CD14-positive monocyte (primary cell): ENCODE measurements at places on chromosomes 5 and 9.

- DNase-seq = no peak
Observed at GRCh38 chr5:109775130-109775529, 85.4 kb downstream of the MAN2A1 start.

- DNase-seq = no peak
Observed at GRCh38 chr9:93893899-93894690, 61.1 kb downstream of the BARX1 start.

- DNase-seq = no peak
Observed at GRCh38 chr9:14027116-14027800, 286.7 kb downstream of the NFIB start.

DNA sequence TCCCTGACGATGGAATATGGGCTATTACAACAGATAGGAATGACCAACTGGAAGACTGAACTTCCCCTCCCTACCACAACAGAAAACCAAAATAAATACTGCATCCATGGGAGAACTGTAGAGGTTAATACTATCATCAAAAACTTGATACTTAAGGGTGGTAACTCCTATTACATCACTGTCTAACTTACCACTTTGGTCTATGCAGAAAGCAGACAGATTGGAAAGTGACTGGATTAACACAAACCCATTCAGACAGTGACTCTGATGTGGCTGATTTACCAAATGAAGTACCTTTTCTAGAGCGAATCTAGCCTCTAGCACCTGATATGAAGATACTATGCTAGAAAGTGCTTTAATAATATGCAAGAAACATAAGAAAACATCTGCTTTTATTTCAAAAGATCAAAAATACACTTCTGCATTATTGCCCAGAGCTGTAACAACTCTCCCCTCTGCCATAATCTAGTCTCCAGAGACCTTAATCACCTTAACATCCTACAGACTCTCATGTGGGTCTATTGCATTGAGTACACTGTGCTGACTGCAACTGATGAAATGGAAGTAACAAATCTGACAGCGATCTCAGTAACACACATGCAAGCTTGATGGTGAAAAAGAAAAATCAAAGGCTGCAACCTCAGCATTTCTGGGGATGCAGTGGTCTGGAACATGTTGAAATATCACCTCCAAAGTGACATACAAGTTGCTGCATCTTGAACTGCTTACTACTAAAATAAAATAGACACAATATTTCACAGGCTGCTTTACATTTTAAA is 62.7 kb downstream of the EPB41L4A start:
- no peak for DNase-seq

DNA sequence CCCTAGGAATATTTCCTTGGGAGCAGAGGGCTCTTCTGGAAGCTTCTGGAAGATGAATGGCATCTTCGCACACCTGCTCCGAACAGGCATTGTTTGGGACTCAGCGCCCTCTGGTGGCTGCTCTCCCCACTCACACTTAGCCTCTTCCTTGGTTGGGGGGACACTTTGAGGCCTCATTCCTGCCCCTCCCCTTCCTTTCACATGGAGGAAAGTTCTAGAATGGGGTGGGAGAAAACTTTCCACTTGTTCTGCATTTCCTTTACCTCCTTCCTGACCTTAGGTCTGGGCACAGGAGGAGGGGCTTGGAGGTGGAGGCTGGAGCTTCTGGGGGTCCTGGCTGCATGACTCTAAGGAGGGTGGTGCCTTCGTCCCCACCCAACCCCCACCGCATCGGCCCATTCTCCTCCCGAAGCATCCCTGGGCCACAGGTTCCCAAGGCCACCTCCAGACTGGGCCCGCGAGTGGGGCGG is 19.3 kb upstream of the SMIM32 start:
- peak; percentile 18 for DNase-seq

- DNase-seq = no peak
Observed at GRCh38 chr5:82489683-82490082, 211.5 kb upstream of the RPS23 start.

DNA sequence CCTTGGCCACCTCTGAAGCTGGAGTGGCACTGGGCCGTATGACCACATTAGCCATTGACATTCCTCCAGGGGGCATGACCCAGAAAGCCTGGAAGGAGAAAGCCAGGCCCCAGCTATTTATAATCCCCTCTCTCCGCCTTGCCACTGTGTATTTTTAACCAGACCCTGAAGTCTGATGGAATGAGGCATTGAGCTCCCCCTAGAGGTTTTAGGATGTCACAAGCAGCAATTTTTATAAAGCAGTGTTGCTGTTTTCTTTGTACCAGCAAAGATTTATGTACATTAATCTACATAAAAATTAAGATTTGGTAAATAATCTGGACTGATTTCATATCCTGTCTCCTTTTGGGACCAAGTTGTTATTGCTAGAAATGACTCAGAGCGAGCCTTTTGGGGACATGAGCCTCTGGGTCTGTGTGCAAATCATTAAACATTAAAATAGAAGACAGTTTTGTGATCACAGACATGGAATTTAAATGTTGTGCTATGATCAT is 127.1 kb downstream of the TRIO start:
- DNase-seq = peak; percentile 25

GRCh38 chr9:134186471-134187109 is 22.2 kb upstream of the RNU6ATAC start:
- no peak for DNase-seq

- no peak for DNase-seq
Observed at GRCh38 chr5:180791611-180792213, 10.9 kb downstream of the MGAT1 start.

DNA sequence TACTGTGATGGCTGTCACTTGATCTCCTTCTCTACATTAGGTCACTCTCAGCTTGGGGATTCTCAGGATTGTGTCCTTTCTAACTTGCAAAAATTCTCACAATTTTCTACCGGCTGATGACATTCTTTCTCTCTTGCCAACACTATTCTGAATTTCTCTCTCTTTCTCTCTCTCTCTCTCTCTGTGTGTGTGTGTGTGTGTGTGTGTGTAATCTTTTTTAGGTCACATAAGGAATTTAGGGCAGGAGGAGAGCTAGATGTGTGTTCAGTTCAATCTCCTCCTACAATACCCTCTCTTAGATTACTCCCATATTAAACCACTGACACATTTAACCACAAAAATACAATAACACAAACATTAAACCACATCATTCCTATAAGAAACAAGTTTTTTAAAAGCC is 242.3 kb upstream of the NREP start:
- DNase-seq = no peak

GRCh38 chr5:158198636-158199035 is 339.7 kb upstream of the CLINT1 start:
- no peak for DNase-seq
